ENCODE measurements at places on chromosomes 5 and 9.

- no peak for DNase-seq
Measured at GRCh38 chr5:61076626-61077025, 85.6 kb downstream of the SMIM15 start.

- DNase-seq: no peak
Measured at GRCh38 chr9:134590240-134591081, 51.1 kb upstream of the COL5A1 start.

DNA sequence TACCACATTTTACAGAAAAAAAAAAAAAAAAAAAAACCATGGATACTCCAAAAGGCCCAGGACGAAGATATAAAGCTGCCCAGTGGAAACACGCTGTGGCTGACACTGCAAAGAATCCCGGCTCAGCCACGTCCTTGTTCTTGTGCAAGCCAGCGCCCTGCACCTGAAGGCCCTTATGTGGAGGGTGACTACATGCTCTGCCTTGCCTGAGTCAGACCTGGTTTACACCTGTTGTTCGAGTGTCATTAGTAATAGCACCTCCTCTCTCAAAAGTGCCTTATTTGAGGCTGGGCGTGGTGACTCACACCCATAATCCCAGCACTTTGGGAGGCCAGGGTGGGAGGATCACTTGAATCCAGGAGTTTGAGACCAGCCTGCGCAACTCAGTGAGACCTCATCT, 54.3 kb upstream of the ZSWIM6 start:
- DNase-seq: no peak

DNA sequence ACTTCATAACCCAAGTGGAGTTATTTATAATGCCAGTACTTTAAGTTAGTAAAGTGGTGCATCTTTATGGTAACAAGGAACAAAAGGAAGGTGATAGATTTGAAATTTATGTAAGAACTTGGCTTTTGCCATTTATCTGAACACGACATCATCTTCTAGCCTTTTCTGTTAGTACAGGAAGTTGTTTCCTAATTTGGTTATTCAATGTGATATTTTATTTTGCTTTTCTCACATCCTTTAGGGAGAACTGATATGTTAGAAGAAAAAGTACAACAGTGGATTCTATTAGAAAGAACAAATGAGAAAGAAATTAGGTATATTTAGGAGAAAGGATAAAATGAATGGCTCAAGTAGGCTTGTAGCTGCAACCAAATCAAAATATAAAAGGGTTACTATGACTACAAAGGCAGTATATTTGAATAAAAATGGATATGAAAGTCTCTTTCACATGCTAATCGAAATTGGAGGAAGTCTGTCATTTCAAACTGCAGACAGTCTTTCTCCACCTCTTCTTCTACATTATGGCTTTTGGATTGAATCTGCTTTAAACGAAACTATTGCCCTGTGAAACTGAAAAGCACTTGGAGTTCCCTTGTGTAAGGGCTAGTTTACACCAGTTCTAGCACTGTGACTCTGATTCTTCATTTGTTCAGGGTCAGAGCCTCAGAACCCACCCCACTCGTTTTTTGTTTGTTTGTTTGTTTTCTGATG, 18.5 kb upstream of the SLC24A2 start:
- no peak for DNase-seq

GRCh38 chr5:32510860-32511259, 66.3 kb upstream of the ZFR start:
- DNase-seq: no peak

GRCh38 chr5:9972059-9972458, 277.6 kb downstream of the ATPSCKMT start:
- no peak for DNase-seq

- no peak for DNase-seq
Measured at GRCh38 chr5:139690064-139690802, 42.1 kb downstream of the CXXC5 start.

- no peak for DNase-seq
Measured at GRCh38 chr5:172145870-172146747, 41.9 kb downstream of the STK10 start.

DNA sequence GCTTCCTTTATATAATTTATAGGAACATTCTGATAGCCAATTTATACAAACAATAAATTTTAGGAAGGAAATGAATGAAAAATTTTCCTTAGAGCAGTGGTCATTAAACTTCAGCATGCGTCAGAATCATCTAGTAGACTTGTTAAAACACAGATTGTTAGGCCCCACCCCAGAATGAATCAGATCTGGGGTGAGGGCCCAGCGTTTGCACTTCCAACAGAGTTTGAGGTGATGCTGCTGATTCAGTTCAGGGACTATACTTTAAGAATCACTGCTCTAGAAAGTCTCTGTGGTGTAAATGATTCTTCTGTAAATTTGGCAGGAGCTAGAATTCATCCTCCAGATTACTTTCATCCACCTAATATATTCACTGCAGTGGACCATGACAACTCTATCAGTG, 80.4 kb downstream of the SLC12A2 start:
- no peak for DNase-seq

DNA sequence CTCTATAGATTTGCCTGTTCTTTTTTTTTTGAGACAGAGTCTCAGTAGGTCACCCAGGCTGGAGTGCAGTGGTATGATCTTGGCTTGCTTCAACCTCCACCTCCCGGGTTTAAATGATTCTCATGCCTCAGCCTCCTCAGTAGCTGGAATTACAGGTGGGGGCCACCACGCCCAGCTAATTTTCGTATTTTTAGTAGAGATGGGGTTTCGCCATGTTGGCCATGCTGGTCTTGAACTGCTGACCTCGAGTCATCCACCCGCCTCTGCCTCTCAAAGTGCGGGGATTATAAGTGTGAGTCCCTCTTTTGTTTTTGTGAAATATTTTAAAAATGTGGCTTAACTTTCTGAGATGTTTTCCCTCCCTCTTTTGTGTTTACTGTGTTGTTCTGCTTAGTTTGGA, 29.2 kb downstream of the HSPA4 start:
- DNase-seq: no peak

DNA sequence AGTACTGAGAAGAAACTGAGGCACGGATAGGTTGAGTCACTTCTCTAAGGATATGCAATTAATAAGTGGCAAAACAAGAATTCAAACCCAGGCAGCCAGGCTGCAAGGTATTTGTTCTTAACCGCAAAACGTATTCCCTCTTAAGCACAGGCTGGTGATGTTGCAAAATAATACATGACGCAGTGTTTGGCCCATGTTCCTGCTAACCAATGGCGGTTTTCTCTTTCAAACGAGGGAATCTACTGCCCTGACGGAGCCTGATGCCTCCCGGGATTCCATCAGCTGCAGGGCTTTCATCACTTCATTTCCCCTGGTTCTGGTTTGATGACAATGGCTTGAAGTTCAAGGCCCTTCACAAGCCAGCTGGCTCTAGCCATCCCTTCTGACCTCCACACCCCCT, 154.8 kb downstream of the SLIT3 start:
- no peak for DNase-seq

GRCh38 chr5:124056326-124056990, 544.5 kb downstream of the CSNK1G3 start:
- no peak for DNase-seq

GRCh38 chr5:150847334-150847695, 994 bp downstream of the IRGM start:
- no peak for DNase-seq

DNA sequence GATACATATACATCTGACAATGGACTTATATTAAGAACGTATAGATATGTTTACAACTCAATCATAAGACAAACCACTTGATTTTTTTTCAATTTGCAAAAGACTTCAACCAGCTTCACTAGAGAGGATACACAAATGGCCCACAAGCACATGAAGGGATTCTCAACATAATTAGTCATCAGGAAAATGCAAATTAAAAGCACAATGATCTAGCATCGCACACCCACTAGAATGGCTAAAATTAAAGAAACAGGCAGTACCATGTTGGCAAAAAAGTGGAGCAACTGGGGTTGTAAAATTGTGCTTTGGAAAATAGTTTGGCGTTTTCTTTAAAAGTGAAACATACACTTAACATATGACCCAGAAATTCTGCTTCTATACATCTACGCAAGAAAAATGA, 80.0 kb upstream of the TRIO start:
- no peak for DNase-seq

DNA sequence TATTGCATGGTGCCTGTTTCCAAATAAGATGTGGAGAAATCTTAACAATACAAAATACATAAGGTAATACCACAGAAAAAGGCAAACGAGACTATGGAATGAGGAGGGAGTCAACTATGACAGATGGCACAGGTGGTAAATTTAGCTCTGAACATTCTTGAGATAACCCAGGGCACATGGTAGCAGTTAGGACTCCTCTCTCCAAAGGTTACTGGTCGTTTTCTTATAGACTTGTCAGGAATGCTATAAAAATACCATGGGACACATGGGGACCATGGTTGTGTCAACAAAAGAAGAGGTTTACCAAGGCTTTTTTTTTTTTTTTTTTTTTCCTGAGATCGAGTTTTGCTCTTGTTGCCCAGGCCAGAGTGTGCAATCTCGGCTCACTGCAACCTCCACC, 209.4 kb upstream of the RFX3 start:
- no peak for DNase-seq

GRCh38 chr9:137719194-137719593, 100.4 kb downstream of the EHMT1 start:
- no peak for DNase-seq

GRCh38 chr9:110427497-110428104, 89.9 kb upstream of the TXNDC8 start:
- peak; percentile 1 for DNase-seq

DNA sequence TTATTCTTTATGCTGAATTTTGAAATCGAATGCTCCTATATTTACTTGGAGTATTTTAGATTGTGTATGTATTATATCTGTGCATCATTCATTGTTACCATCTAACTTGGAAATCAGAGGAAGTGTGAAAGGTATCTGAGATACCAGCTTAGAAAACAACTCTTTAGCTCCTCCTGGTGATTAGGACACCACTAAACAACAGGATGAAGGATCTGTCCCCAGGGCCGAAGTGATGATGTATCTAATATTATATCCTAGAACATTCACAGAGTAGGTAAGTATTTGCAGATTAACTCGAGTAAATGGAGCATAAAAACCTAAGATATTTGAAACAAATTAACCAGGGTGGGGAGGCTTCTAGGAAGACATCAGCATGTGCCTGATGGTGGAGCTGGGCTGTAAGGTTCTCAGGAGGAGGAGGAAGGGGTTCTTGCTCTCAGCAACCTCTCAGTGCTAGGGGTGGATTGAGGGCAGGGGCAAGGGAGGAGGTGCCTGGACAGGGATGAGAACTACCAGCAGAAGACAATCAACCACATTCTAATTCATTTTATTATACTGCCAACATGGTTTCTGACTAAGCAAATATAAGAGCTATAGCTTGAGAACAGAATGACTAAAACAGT, 2.6 kb upstream of the NFIL3 start:
- peak; percentile 33 for DNase-seq

DNA sequence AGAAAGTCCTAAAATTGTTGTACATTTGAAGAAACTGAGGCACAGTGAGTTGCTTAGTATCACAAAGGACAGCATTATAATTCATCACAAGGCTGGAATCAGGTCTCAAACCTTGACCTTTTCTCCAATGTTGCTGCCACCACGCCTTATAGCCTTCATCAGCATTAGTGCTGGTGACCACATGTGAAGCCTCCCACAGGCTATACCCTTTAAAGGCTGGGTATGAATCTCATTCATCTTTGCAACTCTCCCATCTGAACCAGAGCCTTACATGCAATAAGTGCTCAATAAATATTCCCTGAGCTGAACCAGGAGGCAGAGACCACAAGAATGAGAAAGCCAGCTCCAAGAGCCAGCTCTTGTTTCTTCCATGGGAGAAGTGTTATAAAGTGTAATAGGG, 104.7 kb downstream of the SPOCK1 start:
- DNase-seq: no peak

GRCh38 chr5:80703747-80704146, 49.0 kb upstream of the DHFR start:
- DNase-seq: no peak

DNA sequence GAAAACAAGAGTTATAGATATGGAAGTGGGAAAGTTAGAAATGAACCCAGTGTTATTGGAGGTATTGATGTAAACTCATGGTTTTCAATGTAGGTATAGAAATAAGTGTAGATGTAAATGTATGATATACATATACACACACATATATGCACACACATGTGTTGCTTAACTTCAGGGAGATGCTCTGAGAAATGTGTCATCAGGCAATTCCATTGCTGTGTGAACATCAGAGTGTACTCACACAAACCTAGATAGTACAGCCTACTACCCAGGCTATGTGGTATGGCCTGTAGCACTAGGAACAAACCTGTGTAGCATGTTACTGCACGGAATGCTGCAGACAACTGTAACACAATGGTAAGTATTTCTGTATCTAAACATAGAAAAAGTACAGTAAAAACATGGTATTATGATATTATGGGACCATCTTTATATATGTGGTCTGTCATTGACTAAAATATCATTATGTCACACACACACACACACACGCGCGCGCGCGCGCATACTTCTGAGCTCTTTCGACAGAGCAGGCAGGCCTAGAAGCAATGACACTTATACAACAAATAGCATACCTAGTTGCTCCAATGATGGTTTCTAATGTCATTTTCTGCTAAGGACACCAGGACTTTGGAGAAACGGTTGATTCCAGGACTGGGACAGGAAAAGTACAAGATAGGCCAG, 86.6 kb downstream of the MACROH2A1 start:
- DNase-seq: no peak

DNA sequence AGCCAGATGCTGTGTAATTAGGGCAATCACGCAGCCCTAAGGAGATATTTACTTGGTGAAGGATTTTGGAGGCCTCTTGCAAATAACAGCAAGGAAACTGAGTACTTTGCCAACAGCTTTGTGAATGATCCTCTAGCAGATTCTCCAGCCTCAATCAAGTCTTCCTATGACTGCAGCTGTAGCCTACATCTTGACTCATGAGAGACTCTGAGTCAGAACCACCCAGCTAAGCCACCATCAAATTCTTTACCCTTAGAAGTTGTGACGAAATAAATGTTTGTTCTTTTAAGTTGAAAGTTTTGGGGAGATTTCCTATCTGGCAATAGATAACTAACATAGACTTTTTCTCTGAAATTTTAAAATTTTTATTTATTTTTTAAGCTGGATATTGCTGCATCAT, 237.6 kb upstream of the CCNH start:
- no peak for DNase-seq

DNA sequence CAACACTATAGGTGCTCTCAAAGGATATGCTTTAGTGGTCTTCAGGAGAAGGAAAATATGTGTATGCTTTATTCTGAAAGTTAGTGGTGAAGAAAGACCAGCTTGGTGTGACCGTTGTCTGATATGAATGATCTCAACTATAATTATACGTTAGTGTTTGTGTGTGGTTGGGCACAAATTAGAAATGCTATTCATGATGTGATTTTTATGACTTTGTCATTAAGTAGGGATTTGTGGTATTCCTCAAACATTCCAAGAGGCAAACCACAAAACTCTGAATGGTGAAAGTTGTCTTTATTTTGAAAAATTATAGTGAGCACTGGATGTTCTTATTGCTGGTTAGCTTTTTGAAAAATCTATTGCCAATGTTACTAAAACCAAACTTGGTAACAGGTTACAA, 6.2 kb upstream of the F2R start:
- no peak for DNase-seq
